ENCODE measurements at places on chromosomes 3 and 15.

- no peak for DNase-seq
Measured at GRCh38 chr15:92879949-92880725, 20.0 kb upstream of the CHD2 start.

DNA sequence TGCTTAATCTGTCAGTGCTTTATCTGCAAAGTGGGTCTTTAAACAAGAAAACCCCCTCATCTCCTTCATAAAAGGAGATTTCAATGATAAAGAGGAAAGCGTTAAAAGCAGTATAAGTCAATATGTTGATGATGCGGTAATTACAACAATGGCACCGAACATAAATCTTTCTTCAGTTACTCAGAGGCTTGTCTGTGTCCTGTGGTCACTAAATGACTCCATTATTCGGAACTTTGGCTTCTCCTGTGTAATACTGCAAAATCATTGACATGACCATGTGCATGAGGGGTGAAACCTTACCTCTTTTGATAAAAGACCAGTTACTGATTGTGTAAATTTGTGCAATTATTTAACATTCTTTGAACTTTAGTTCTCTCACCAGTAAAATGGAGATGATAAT lies 4.8 kb upstream of the USP3 start:
- DNase-seq: no peak

DNA sequence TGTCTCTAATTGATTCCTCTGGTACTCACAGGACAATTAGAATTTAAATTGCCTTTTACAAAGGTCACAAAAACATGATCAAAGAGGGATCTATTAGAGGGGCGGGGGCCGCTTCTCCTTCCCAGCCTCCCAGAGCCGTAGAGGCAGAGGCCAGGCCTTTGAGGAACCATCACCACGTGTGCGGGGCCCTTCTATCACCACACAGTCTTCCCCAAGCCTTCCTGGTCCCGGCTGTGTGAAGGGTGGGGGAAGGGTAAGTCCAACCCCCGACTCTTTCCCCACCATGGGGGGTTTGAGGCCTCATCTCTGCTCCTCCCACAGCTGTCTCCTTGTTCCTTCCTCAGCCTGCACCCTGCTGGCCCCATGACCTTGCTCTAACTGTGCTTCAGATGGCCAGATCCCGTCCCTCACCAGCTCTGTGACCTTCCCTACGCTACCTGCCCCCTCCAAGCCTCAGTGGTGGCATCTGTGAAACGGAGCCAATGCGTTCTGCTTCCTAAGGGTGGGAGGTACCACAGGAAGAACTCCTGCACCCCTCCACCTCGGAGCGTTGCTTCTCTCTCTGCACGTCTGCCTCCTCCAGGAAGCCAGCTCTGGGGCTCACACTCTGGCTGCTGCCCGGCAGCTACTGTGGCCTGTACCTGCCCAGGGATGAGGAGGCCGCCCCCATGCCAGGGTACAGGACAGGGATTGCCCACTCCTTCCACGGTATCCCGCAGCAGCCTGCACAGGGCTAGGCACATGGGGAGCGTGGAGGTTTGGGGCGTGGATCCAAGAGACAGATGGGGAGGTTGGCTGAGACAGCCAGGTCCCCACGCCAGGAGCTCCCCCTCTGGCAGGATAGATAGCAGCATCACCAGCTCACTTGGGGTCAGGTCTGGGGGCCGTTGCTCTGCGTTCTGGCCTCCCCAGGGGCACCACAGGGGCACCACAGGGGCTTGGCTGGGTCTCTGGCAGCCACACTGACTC lies 83.8 kb downstream of the LINGO1 start:
- no peak for DNase-seq

GRCh38 chr3:53775834-53776251 lies 70.4 kb downstream of the CHDH start:
- DNase-seq: no peak

All from SHP77 treated with DMSO at 0.1 percent for 48 hours (cell line).